ENCODE measurements at places on chromosomes 1 and 21.

- DNase-seq: no peak
Measured at GRCh38 chr1:211356723-211357407, 30.2 kb downstream of the TRAF5 start.

DNA sequence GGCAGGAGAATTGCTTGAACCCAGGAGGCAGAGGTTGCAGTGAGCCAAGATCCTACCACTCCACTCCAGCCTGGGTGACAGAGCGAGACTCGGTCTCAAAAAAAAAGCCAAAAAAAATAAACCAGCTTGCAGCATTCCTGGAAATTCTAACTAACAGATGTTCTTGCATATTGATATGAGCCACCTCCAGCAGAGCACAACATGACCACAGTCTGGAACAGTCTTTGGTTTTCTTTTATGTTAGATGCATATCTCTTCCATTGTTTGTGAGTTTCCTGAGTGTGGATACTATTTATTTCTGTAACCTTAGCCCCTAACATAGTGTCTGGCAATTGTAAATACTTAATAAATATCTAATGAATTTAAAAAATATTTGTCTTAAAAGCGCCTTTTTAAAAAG lies 23.9 kb downstream of the IFNAR1 start:
- no peak for DNase-seq

GRCh38 chr1:18077657-18078215 lies 29.9 kb upstream of the IGSF21 start:
- no peak for DNase-seq

DNA sequence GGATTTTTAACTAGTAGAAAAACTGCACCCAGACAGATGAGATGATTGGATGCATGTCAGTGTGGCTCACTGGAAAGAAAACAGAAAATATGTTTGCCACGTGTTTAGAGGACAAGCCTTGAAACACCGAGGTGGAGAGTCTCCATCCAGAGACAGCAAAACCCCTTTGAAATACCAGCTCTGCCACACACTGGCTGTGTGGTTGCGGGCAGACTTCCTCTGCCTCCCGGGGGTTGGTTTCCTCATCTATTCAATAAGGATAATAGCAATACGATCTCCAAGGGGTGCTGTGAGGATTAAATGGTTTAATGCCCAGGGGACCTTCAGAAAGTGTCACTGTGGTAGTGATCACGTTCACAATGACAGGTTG lies 67.2 kb upstream of the PARP1 start:
- no peak for DNase-seq

- no peak for DNase-seq
Measured at GRCh38 chr1:198674009-198674408, 35.2 kb downstream of the PTPRC start.

- no peak for DNase-seq
Measured at GRCh38 chr1:14440166-14440565, 158.3 kb upstream of the KAZN start.

- DNase-seq: no peak
Measured at GRCh38 chr1:81392526-81393226, 408.1 kb upstream of the ADGRL2 start.

DNA sequence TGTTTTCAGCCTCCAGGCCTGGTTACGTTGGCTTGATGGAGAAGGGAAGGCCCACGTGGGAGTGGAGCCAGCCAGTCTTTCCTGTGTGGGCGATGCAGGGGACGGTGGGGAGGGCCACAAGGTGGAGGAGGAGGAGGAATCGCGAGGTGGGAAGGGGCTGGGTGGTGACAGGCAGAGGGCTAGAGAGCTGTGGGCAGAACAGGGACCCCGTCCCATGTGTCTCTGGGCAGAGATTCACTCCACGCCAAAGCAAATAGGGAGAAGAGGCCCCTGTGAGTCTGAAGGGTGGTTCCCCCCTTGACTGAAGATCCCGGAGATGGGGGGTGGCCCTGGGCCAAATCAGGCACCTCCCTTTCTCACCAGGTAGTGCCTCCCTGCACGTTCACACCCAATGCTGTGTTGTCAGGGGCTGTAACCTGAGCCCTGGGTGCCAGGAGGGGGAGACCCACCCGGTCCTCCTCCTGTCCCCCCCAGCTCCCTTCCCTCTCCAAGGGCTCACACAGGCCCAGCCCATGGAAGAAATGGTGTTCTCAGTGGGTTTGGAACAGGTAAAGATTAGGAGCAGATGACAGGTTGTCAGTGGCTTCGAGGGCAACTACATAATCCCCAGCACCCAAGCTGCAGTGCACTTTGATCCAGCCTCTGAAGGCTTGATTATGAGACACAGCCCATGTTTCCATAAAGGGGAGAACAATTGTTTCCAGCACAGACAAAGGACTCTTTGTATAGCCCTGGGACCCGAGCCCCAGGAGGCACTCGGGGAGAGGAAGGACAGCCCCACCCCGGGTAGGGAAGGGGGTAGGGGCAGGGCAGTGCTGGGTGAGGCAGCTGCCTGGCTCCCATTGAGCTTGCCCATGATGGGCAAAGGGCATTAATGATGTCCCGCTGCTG lies 37.7 kb upstream of the GPR37L1 start:
- DNase-seq: peak; percentile 65

- peak; percentile 93 for DNase-seq
Measured at GRCh38 chr1:164786980-164787833, 228.2 kb downstream of the PBX1 start.

- no peak for DNase-seq
Measured at GRCh38 chr1:230249695-230250480, 176.2 kb downstream of the PGBD5 start.

- DNase-seq: no peak
Measured at GRCh38 chr21:35169574-35169973, 120.5 kb upstream of the RUNX1 start.

GRCh38 chr1:213008564-213008963 lies 7.1 kb downstream of the ANGEL2 start:
- no peak for DNase-seq

- DNase-seq: no peak
Measured at GRCh38 chr1:28905921-28906666, 8.3 kb upstream of the EPB41 start.

DNA sequence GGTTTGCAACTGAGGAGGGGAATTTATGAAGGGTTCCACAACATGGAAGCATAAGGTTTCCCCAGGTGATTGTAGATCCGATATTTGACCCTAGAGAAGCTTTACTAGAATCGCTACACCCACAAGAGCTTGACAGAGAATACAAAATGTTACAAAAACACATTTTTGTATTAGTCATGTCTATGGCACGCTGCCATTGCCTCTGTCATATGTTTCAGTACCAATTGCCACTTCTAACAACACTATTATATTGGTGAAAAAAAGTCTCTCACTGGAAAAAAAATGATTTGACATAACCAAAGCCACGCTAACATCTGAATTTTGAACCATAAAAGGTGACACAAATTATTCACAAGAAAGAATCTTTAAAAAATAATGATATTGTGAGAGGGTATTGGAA lies 214.5 kb downstream of the KCNT2 start:
- DNase-seq: no peak

GRCh38 chr1:233315718-233316301 lies 11.7 kb upstream of the MAP3K21 start:
- DNase-seq: no peak

- DNase-seq: peak; percentile 60
Measured at GRCh38 chr1:14602136-14602535, 3.7 kb downstream of the KAZN start.

DNA sequence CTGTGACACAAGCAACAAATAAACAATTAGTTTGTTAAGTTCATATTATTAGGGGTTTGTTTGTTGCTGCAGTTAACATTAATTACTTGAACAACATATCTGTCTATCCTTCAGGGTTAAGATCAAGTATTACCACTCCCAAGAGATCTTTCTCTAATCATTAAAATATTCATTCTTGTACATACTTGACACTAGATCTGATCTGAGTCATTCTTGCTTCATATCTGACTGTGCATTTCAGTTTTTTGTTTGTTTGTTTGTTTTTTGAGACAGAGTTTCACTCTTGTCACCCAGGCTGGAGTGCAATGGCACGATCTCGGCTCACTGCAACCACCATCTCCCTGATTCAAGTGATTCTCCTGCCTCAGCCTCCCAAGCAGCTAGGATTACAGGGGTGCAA lies 613.3 kb upstream of the PLXNA2 start:
- DNase-seq: no peak

DNA sequence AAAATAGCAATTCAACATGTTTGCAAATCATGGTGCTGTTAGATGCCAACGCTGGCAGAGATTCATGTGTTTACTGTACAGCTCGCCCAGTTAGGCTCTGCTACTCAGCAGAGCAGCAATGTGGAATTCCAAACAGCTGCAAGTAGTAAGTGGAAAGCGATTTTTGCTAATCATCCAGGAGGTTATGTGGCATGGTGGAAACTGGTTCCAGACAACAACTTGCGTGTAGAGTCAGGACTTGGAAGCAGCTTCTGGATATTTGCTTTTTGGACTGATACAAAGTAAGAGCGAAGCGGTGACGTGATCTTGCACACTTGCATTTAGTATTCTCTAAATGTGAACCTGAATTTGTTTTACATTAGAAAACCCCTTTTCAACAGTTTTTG lies 27.1 kb upstream of the HHAT start:
- DNase-seq: peak; percentile 24

- no peak for DNase-seq
Measured at GRCh38 chr1:21874328-21874727, 62.3 kb downstream of the LDLRAD2 start.

DNA sequence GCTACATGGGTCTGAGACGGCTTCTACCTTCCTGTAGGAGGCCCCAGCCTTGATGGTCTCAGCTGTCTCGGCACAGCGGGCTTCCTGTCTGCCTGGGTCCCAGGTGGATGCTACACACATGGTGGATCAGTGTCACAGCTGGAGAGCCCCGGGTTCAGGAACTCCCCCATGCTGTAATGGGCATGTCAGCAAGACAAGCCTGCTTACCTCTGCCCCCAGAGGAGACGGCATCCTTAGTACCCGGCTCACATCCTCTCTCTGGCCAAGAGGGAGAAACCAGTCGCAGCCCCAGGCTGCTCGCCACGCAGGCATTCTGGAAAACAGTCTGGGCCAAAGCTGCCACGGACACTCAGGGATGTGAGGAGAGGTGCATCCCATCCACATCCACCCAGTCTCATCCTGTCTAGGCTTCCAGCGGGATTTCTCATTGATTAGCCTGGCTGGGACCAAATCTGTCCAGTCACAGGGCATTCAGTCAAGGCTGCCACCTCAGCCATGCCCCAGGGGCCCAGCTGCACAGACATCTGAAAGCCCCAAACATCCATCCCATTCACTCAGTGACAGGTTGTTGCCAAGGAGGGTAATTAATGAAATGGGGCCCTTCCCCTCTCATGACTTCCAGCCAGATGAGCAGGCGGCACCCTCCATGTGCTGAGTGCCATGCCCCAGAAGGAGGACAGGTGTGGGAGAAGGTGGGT lies 10.5 kb downstream of the SNAP47 start:
- DNase-seq: no peak

- no peak for DNase-seq
Measured at GRCh38 chr1:182622901-182623528, 18.8 kb upstream of the RGS16 start.

DNA sequence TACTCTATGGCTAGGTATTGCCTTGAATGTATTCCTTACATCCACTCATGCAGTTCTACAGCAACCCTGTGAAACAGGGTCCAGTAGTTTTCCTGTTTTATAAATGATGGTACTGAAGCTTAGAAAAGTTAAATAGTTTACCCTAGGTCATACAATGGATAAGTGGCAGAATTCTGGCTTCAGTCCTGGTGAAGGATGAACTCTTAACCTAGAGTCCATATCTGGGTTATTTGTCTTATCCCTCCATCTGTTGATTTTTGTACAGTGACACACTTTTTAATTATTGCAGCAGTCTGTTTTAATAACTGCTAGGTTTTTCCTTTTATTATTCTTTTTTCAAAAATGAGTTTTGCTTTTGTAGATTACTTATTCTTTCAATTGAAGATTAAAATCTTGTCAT lies 263.9 kb downstream of the DNM3 start:
- DNase-seq: no peak

GRCh38 chr1:235450433-235450832 lies 53.8 kb downstream of the B3GALNT2 start:
- DNase-seq: no peak

DNA sequence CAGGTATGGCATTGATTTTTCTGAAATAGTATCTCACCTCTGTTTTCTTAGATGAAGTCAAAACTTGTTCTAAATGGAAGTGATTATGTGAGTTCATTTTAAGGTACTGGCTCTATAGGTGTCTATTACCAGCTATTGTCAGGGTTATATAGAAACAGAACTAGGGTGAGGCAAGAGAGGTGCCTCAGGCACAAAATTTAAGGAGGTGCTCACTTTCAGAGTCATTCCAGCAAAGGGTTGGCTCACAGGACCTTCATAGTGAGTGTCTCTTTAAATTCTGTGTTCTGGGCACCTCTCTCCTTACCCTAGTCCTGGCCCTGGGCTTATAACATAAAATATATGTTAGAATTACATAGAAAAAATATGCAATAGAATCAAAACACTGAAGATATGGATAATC lies 49.3 kb downstream of the KIAA0319L start:
- no peak for DNase-seq

- no peak for DNase-seq
Measured at GRCh38 chr21:44789880-44790279, 11.7 kb downstream of the UBE2G2 start.

DNA sequence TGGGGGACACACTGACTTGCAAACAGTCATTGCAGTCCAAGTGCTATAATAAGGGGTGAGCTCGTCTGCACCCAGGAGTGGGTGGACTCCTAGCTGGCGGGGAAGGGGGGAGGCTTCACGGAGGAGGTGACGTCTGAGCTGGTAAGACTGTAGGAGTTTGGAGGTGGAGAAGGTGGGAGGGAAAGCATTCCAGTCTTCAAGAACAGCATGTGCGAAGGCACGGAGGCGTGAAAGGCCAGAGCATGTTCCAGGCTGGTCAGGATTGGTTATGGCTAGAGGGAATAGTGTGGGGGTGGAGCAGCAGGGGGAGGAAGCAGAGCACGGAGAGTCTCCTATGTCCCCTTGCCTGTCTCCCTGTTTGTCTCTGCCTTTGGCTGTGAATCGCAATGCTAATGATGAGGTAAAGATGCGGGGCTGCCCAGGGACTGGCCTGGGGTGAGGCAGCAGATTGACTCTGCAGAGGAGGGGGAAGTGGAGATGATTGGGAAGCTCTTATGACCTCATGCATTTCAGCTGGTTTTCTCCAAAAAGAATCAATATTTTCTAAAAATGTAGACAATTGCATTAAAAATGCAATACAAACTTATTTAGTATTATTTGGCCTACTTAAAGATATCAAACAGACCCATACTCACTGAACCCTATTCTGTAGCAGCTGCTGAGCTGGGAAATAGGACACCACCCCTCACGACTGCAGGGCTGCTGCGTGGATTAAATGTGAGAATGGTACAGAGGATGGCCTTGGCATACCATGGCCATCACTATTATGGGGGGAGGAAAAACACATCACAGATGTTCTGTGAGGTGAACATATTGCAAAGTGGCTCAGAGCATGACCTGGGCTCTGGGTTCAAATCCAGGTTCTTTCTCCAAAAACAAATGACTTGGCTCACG lies 2.6 kb upstream of the ZNF436 start:
- no peak for DNase-seq

- DNase-seq: peak; percentile 60
Measured at GRCh38 chr1:228955691-228956090, 220.4 kb downstream of the RHOU start.

DNA sequence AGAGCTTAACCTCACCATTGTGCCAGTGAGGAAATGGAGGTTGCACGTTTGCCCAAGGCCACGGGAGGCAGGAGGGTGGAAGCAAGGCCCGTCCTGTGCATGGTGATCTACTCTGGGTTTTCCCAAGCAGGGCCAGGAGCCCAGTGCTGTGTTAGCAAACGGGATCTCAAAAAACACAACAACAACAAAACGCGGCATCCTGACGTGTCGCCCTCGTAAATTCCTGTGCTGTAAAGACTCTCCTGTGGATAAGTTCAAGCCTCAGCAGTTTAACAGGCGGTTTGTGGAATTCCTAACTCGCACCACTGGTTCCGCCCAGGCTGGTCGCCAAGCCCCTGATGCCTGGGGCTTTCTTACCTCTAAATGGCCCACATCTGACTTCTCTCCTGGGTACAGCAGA lies 39.1 kb downstream of the TFF3 start:
- DNase-seq: no peak

Measured in hepatocyte (in vitro differentiated cells).